Stimulated activated CD8-positive, alpha-beta memory T cell treated with anti-CD3 and anti-CD28 coated beads, Interleukin-15, amount 100 ng/mL, for 24 hours (primary cell): ENCODE measurements at places on chromosomes 11 and 22.

DNA sequence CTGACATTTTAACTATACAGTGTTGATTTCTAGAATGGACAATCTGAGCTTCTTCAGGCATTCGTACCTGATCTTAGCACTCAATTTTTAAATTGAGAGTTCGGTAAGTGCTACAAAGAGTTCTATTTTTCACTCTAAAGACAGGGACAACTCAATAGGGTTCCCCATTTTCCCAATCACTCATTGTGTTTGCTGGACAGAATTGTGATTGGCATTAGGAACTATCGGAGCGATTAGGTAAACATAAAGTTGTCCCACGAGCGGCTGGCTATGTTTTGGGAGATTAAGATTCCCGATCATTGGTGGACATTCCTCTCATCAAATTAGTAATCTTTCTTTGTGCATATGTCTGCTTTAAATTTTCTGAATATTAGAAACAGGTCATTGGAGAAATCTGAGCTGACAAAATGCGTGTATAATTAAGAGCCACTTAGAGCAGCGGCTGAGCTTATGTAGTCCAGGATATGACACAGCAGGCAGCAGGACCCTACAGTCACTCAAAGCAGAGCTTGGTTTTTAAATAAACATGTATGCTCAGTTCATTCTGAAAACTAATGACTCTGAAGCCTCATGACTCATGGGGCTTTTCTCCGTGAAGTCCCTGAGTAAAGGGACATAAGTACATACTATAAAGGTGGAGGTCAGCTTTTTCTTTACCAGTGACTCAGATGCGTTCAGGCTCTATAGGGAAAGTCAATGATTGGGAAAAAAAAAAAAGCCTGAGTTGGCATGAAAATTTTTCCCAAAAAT is 109.4 kb downstream of the GRIA4 start:
- no peak for DNase-seq

GRCh38 chr11:16382638-16383380 is 26.5 kb upstream of the SOX6 start:
- DNase-seq = no peak

DNA sequence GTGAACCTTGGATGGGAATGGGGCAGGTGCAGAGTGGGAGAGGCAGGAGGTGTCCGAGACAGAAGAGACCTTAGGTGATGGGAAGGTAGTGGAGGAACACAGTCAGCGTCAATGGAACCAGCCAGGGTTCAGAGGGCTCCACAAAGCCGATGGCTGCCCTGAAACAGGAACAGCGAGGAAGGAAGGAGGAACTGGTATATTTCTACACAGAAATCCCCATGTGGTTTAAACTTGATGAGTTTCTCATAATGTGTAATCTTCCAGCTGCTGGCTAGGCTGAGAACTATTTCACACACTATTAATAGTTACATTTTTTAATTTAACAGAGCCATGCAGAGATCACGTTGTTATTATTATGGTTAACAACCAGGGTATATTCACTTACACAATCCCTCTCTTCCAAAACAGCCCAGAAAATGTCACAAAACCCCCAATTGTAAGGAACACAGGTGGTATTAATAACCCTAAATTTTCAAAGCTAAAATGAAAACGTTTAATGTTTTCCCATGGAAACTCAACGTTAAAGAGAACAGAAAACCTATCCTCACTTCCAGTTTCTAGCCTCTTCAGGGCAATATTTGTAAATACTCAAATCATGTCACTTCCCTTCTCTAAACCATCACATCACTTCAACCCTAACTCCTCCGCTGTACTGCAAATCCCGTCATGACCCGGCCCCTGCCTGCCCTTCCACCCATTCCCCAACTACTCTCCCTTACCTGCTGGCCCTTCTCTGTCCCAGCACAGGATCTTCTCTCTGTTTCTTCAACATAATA is 74.5 kb upstream of the ARFGAP3 start:
- DNase-seq = no peak

DNA sequence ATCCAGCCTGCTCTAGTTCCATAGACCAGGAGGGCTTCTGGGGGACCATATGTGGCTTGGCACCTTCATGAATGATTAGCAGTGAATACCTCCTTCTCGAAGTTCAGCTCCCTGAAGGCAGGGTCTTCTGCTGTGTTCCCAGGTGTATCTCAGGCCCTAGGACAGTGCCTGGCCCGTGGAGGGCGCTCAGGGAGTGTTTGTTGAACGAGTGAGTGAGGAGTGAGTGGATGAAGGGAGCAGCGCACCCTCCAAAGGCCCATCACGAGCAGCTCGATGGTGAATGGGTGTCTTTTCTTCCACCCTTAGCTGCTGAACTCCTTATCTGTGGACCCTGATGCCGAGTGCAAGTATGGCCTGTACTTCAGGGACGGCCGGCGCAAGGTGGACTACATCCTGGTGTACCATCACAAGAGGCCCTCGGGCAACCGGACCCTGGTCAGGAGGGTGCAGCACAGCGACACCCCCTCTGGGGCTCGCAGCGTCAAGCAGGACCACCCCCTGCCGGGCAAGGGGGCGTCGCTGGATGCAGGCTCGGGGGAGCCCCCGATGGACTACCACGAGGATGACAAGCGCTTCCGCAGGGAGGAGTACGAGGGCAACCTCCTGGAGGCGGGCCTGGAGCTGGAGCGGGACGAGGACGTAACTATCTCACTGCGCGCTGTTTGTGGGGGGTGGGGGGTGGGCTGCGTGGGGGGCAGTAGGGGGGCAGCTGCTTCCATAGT is 9.5 kb downstream of the ANO1 start:
- no peak for DNase-seq

DNA sequence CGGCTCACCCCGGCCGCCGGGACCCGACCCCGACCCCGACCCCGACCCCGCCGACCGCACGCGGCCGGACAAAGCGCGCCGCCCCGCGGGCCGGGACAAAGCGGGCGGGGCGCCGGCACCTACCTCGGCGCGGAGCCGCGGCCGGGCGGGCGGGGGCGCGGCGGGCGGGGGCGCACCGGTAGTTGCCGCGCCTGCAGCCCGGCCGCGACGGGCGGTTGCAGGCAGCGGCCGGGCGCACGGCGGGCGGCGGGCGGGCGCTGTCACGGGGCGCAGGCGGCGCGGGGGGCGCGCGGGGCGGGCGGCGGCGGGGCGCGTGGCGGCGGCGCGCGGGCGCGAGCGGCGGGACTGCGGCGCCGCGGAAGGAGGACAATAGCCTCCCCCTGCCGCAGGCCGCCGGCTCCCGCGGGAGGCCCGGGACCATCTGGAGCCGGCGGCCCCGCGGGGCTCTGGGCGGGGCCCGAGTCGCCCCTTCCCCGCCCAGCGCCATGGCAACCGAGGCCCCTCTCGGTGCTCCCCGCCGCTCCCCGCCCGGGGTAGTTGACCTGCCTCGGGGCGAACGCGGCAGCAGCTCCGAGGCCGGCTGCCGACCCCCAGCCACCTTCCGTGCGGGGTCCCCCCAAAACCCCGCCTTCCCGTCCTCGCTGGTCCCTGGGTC is 851 bp downstream of the SPTBN2 start:
- no peak for DNase-seq

DNA sequence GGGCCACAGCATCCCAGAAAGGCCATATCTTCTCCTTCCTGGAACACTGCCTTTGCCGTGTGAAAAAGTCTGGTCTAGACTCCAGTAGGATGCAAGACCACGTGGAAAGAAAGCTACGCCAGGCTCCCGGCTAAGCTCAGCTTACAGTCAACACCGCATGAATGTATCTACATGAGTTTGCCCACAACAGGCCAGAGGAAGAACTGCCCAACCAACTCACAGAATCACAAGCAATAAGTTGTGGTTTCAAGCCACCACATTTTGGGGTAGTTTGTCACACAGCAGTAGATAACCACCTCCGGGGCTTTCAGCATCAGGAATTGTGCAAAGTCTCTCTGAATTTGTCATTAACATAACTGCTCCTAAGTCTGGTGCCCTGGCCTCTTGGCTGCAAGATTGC is 27.3 kb downstream of the HSPA8 start:
- no peak for DNase-seq

- no peak for DNase-seq
Observed at GRCh38 chr11:100791860-100792259, 104.8 kb downstream of the ARHGAP42 start.

GRCh38 chr11:124442442-124442841 is 3.1 kb downstream of the OR8B8 start:
- DNase-seq = no peak

DNA sequence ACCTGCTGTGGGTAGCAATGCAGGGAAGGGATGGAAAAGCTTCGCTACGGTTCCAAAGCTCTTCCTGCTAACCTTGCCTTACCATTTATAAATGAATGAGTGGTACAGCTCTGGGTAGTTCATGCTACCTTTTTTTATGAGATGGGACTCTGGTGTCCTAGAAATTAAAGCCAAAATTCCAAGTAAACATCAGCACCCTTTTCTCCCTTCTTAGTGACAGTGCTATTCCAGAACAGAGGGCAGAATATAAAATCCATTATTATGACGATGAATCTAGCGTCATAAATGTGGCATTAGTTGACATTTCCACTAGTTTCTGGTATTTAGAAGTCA is 447 bp upstream of the SVIP start:
- no peak for DNase-seq

- DNase-seq = no peak
Observed at GRCh38 chr11:37422511-37422910, 824.5 kb upstream of the RAG2 start.

- no peak for DNase-seq
Observed at GRCh38 chr11:64675450-64676260, 47.3 kb downstream of the NRXN2 start.
